ENCODE measurements at places on chromosomes 16 and 17.

- no peak for DNase-seq
These were observed 94.7 kb downstream of the SALL1 start for GRCh38 chr16:51056331-51056730.

DNA sequence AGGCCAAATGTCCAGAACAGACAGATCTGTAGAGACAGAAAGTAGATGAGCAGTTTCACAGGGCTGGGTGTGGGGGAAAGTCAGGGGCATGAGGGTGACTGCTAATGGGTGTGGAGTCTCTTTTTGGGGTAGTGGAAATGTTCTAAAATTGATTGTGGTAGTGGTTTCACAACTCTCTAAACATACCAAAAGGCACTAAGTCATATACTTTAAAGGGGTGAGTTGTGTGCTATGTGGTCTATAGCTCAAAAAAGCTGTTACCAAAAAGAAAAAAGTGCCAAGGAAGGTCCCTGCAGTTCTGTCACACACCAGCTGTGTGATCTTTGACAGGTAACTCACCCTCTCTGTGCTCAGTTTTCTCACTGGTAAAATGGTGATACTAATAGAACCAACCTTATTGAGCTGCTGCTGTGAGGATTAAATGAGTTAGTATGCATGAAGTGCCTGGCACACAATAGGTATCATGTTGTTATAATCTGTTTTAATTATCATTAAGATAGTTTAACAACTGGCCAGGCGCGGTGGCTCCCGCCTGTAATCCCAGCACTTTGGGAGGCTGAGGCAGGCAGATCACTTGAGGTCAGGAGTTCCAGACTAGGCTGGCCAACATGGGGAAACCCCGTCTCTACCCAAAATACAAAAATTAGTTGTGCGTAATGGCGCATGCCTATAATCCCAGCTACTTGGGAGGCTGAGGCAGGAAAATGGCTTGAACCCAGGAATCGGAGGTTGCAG lies 10.3 kb downstream of the ITGAX start:
- no peak for DNase-seq

DNA sequence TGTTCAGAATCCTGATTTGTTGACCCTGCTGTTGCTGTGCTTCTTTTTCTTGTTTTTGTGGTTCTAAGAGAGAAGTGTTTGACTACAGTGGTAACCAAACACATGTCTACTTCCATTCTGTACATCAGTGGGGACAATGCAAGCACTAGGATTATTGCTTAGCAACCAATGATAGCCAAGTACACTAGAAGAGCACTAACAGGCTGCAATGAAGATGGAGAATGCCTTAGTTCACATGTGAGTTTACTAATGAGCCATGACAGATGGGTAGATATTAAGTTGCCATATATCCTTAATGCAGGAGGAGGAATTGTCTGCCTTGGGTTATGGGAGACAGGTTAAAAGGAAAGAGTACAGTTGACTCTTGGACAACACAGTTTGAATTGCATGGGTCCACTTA lies 8.3 kb downstream of the EFCAB5 start:
- no peak for DNase-seq

- no peak for DNase-seq
These were observed 238.7 kb downstream of the HAPSTR1 start for GRCh38 chr16:9330095-9330494.

DNA sequence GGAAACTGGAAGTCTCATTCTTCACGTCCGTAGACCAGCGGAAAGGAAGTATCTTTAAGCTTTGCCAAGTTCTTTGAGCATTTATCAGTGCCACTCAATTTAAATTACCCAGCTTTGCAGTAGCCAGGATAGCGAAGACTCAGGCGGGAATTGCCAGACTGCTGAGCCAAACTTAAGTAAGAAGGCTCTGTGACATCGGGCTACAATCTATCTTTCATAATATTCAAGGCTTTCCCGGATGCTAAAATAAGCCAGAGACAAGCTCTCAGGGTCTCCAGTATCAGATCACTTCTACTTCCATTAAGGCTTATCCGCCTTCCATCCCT lies 436 bp upstream of the BRIP1 start:
- DNase-seq: no peak

- no peak for DNase-seq
These were observed 43.8 kb upstream of the NDRG4 start for GRCh38 chr16:58456193-58456592.

GRCh38 chr16:20409398-20410120 lies at the start of gene ACSM5:
Gene ACSM5, plus strand, starts transcription at chr16:20409534. Its CDS starts 1,951 bp downstream, at chr16:20411485.
- peak; percentile 37 for DNase-seq

DNA sequence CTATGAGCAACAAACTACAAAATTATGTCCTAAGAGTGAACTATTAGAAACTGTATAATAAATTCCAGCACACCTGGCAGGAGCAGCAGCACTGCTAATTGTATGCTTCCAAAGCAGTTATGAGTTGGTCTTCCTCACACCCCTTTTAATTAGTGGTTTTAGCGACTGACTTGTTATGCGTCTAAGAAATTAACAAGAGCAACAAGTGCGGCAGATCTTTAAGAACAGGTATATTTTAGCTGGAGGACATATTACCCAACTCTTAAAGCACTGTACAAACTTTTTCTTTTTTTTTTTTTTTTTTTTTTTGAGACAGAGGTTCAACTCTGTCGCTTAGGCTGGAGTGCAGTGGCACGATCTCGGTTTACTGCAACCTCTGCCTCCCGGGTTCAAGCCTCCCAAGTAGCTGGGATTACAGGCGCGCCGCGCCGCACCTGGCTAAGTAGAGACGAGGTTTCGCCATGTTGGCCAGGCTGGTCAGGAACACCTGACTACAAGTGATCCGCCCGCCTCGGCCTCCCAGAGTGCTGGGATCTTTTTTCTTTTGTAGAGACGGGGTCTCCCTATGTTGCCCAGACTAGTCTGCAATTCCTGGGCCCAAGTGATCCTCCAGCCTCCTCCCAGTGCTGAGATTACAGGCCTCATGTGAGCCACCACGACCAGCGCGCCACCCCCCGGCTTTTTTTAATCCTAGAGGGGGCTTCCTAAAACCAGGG lies 1.6 kb upstream of the FBXL20 start:
- DNase-seq: no peak

- no peak for DNase-seq
These were observed 8.2 kb downstream of the ADCY7 start for GRCh38 chr16:50274326-50275097.

All from hepatocyte (in vitro differentiated cells).